ENCODE measurements at places on chromosomes 11 and 22.

GRCh38 chr22:26609287-26609686 is 8.5 kb downstream of the CRYBB1 start:
- DNase-seq = no peak

GRCh38 chr22:47914481-47915097 is 1152.1 kb downstream of the TBC1D22A start:
- no peak for DNase-seq

GRCh38 chr11:43988040-43988817 is 45.8 kb downstream of the C11orf96 start:
- no peak for DNase-seq

DNA sequence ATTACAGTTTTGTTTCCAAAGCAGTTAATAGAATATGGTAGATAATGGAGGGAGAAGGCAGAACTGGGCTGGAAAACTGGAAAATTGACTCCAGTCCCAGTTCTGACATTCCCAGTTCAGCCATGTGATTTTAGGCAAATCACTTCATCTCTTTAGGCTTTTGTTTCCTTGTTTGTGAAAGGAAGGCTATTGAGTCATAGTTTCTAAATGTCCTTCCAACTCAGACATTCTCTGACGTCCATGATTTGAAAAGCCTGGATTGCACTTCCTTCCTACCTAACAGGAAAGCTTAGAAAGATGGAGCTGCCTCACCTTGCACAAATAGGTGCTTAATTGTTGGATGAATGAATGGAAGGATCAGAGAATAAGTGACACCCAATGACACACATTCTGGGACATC is 19.8 kb upstream of the GALNT18 start:
- no peak for DNase-seq

DNA sequence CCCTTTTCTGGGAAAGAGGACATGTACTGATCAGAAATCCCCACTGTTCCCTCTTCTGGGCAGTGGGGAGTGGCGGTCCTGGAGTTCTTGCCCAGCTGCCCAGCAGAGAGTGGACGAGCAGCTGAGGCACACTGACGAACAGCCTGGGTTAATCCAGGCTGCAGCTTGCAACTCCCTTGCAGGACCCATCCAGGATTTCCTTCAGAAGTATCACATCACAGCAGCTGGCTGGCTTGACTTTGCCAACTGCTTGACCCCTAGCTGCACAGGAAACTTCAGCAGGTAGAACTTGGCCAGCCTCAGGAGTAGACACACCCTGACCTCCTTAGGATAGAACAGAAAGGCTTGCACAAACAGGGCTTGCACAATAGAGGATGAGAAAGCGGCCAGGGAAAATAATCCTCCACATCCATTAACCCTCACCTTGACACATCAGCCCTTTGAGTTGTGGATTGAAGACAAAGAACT is 27.9 kb upstream of the FZD4 start:
- no peak for DNase-seq

DNA sequence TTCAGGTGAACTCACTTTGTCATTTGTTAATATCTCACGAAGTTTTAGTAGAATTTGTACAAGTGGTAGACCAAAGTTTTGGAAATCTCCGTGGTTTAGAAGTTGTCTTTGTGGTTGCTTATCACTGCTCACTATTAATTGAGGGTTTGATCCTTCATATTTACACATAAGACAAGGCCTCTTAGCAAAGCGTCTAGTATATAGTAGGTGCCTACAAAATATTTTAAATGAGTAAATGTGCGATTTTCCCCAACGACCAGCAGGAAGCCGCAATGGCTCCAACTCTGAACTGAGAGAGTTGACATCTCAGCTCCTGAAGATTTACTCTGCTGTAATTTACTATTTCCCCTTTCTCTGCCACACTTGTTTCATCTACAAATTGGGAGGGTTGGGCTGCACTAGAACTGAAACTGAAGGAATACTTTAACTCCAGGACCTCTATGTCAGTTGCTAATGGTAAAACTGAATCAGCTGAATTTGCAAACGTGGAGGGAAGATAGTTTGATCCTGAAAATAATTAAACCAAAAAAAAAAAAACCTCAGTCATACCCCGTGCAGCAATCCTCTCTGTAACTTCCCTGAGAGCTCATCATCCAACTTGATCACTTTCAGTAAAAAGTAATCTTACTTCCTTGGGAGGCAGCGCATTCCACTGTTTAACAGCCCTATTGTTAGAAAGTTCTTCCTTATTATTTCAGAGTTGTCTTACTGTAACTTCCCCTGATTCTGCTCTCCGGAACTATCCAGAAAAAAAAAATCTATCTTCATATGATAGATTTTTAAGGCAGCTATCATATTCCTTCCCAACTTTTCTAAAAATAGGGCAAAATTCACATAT is 1.3 kb upstream of the SBF2 start:
- no peak for DNase-seq

DNA sequence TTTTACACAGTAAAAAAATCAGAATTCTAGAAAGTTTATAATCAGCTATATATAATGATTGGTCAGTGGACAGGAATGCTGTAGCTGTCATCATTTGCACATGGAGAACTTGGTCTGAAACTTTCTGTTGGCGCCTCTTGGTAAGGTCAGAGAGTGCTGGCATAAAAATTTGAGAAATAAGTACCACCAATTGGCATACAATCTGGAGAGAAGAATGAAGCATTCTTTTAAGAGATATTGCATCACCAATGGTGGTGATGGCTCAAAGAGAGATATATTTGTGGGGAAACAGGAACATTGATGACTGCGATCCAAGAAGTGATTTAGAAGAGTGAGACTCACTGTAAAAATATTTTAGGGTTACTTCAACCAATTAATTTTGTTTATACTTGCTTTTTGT is 19.8 kb upstream of the OOSP1 start:
- peak; percentile 53 for DNase-seq

GRCh38 chr22:37933711-37934376 is 19.6 kb downstream of the C22orf23 start:
- DNase-seq = peak; percentile 78

DNA sequence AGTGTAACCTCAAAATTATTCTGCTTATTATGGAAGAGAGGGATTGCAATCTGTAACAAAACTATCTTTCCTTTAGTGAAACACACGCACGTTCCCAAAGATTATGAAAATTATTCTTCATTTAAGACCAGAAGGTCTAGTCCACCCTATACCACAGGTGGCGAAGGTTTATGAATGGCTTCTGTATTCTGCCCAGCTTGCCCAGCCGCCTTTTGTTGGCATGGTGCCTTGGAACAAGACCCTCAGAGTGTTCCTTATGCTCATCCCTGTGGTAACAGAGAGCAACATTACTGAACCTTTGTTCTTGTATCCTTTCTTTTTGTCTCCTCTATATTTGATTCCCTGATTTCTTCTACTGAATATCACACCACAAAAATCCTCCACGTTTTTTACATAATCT is 116.4 kb downstream of the FAR1 start:
- no peak for DNase-seq

- peak; percentile 98 for DNase-seq
Observed at GRCh38 chr11:106399076-106399511, 321.6 kb downstream of the AASDHPPT start.
